Stimulated activated CD8-positive, alpha-beta memory T cell treated with anti-CD3 and anti-CD28 coated beads, Interleukin-15, amount 100 ng/mL, for 4 hours (primary cell): ENCODE measurements at places on chromosomes 6 and 20.

GRCh38 chr20:33933469-33933909, 60.2 kb upstream of the RALY start:
- no peak for DNase-seq

- no peak for DNase-seq
Observed at GRCh38 chr6:22526736-22527135, 42.6 kb upstream of the HDGFL1 start.

DNA sequence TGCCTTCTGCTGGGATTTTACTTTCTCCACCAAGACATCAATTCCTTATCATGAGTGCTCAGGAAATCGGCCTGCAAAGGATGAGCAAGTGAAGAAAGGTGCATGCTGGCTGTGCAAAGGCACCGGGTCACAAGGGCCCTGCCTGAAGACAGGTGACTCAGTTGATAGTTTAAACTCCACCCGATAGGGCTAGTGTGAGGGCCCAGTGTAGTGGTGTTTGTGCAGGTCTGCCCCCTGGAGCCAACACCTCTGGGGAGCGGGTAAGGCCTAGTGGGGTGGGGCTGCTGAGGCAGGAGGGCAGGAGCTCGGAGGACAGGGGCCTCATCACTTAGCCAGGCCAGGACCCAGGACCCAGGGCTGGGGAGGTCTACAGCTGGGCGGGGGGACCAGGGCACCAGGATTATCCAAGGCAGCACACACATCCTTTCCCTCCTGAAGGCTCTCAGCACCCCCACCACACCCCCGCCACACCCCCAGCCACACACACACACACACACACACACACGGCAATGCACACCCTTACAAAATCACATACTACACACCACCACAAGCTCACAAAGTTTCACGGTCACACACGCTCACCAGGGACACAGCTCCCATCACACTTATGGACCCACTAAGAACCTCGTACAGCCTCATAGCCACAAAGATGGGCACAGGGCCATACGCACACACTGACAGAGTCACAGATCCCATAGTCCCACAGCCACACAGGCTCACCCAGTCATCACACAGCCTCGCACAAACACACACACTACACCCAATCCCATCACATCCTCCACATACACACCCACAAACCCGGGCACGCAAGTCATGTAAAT, 75.4 kb downstream of the GRM4 start:
- DNase-seq: no peak

- no peak for DNase-seq
Observed at GRCh38 chr6:68160348-68160747, 474.7 kb upstream of the ADGRB3 start.

- DNase-seq: no peak
Observed at GRCh38 chr6:42106112-42107023, 36.1 kb downstream of the C6orf132 start.

GRCh38 chr20:60694763-60695162, 557.3 kb upstream of the CDH4 start:
- no peak for DNase-seq

GRCh38 chr20:57393321-57394120, 2.3 kb downstream of the RBM38 start:
- no peak for DNase-seq

DNA sequence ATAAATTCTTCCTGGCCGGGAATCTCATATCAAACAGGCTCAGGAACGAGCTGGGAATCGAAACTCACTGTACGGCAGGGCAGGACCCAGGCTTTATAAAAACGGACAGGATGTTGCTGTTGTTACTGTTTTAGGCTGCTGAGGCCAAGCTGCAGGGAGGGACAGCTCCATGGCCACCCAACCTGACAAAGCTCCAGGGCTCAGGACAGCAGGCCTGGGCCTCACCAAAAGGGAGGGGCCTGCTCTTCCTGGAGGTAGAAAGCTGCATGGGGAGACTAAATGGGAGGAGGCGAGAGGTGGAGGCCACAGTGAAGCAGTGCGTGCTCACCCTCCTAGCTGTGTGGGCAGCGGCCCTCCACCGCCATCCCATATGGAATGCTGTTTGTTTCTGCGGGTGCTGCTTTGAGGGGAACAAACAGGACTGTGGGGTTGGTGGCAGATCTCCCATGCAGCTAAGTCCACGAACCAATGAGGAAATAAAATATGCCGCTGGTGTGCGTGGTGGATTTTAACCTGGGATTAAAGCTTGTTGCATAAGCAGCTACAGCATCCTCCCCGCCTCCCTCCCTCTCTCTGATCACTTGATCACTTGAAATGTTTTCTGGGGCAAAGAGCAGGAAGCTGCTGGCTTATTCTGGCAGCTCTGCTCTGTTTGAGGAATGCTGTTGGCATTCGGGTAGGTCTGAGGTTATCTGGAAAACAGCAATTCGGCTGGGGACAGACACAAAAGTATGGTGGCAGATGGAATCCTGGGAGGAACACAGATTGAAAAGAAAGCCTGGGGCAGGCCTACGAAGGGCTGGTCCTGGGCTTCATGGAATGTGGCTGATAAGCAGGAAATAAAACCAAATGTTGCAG, 2.4 kb upstream of the ZMYND8 start:
- DNase-seq: no peak

- DNase-seq: no peak
Observed at GRCh38 chr6:139981768-139982181, 607.3 kb upstream of the CITED2 start.

DNA sequence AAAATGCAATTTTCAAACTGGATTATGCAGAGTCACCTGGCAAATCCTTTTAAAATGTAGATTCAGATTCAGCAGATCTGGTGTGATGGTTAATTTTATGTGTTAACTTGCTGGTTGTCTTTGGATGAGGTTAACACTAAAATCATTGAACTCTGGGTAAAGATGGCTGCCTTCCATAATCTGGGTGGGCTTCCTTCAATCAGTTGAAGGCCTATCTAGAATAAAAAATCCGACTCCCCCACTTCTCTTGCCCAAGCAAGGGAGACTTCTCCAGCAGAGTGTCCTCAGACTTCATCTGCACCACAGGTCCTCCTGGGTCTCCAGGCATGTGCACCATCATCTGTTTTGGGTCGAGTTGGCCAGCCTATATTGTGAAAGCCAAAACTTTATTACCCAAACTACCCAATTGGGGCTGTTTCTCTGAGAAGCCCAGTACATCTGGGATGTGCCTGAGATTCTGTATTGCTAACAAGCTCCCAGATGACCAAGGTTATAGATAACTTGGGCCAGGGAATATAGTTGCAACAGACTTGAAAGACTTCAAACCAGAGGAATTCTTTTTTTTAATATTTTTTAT, 1.6 kb upstream of the SLC17A5 start:
- DNase-seq: no peak
